ENCODE measurements at places on chromosomes 1 and 21.

- DNase-seq, result no peak
Measured at GRCh38 chr1:156055281-156056048, 883 bp downstream of the LAMTOR2 start.

DNA sequence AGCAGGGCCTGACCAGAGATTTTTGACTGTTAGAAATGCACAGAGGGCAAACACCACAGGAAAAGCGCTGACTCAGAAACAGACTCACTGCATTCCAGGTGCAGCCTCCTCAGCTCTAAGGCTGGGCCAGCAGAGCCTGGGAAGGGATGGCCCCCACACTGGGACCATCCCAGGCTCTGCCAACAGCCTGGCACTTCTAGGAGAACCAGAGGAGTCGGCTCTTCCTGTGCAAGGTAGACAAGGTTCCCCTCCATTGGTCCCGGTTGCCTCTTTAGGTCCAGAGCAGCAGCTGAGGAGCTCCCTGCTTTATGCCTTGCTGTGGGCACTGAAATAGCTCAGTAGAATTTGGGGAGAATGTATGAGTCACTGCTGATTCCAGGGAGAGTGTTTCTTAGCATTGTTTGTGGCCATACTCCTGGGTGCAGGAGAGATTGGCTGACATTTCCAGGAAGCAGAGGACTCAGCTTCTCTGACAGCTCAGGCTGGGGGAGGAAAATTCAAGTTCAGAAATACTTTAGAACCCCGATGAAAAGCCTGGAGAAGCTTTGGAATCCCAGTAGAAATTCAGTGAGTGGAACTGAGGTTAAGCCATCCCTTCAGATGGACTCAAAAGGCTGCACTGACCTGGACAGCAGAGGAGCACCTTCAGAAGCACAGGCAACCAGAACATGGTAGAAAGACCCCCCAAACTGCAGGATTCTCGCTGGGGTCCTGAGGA lies 19.7 kb downstream of the PRAMEF1 start:
- no peak for DNase-seq

- DNase-seq, result no peak
Measured at GRCh38 chr1:11752359-11753088, 9.5 kb upstream of the C1orf167 start.

- DNase-seq, result no peak
Measured at GRCh38 chr1:243520831-243521230, 265.0 kb downstream of the SDCCAG8 start.

- no peak for DNase-seq
Measured at GRCh38 chr21:46561445-46562090, 43.3 kb downstream of the S100B start.

DNA sequence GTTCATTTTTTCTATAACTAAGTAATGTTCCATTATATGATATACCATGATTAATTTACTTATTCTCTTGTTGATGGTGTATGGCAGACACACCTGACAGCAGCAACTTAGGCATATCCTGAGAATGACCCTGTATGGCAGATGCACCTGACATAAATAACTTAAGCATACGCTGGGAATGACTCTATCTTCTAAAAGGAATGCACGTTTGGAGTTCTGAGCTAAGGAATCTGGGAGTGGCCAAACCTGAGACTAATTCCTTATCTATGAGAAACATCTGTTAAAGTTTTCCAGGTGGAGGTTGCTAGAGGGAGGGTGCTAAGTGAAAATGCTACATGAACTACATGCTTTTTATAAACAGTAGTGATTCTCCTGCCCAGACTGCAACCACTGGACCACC lies 96.7 kb upstream of the RGS18 start:
- no peak for DNase-seq

GRCh38 chr1:92030656-92031107 lies 897 bp downstream of the EPHX4 start:
- DNase-seq, result no peak

GRCh38 chr1:63116016-63116415 lies 206.4 kb upstream of the FOXD3 start:
- no peak for DNase-seq
